ENCODE measurements at places on chromosomes 4 and X. TPM values are rescaled to one million over a fixed set of nuclear protein-coding genes. Genes with fewer than 3 reads are reported as not detected.

DNA sequence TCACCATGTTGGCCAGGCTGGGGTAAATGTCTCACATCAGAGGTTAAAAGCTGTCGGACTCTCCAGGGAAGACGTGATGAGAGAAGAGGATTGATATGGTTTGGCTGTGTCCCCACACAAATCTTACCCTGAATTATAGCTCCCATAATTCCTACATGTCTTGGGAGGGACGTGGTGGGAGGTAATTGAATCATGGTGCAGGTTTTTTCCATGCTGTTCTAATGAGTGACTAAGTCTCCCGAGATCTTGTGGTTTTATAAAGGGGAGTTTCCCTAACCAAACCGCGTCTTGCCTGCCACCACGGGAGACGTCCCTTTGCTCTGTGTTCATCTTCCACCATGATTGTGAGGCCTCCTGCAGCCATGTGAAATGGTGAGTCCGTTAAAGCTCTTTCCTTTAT, 64.4 kb downstream of the ASMT start:
- no peaks in the 10 kb centered on the region for H3K27me3 ChIP-seq
- peak; percentile 31 for DNase-seq
- no peak overlapping the region for H3K4me3 ChIP-seq

DNA sequence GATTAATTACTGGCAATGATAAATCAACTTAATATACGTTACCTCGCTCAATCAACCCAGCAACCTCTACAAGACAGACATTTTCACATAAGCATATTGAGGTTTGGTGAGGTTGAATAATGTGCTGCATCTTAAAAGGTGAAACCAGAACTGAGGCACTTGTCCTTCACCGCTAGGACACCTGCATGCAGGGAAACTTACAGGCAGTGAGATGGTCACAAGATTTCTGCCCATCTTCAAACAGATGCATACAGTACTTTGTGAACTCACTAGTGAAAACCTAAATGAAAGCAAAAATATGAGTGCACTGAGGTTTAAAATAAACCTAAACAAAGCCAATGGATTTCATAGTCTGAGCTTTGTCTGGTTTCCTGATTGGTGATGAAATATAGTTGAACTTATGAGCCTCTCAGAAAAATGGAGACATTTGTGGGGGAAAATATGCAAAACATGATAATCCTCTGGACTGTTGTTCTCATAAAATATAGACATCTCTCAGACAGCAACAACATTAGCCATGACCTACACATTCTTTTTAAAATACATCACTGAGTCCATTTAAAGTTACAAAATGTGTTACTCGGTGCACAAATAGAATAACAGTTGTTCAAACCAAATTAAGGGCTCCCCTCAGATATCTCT, 20.9 kb upstream of the PRSS12 start:
- H3K27me3 ChIP-seq: no peaks in the 10 kb centered on the region
- no peak for DNase-seq
- no peak overlapping the region for H3K27ac ChIP-seq
- no peaks in the 10 kb centered on the region for H3K36me3 ChIP-seq
- no peaks in the 10 kb centered on the region for H3K4me1 ChIP-seq

GRCh38 chrX:15438332-15438731, 54.1 kb upstream of the VEGFD start:
- H3K4me1 ChIP-seq: no peaks in the 10 kb centered on the region
- H3K36me3 ChIP-seq: no peaks in the 10 kb centered on the region
- H3K4me3 ChIP-seq: no peak overlapping the region
- no peak for DNase-seq
- H3K27ac ChIP-seq: no peak overlapping the region

F11 gene
- polyA plus RNA-seq: 0.06 TPM

CXorf65 gene
- 49.6 TPM for polyA plus RNA-seq

GAGE12H gene
- polyA plus RNA-seq: not detected
